ENCODE measurements at places on chromosomes 12 and 14. TPM values are rescaled to one million over a fixed set of nuclear protein-coding genes. Genes with fewer than 3 reads are reported as not detected.

DNA sequence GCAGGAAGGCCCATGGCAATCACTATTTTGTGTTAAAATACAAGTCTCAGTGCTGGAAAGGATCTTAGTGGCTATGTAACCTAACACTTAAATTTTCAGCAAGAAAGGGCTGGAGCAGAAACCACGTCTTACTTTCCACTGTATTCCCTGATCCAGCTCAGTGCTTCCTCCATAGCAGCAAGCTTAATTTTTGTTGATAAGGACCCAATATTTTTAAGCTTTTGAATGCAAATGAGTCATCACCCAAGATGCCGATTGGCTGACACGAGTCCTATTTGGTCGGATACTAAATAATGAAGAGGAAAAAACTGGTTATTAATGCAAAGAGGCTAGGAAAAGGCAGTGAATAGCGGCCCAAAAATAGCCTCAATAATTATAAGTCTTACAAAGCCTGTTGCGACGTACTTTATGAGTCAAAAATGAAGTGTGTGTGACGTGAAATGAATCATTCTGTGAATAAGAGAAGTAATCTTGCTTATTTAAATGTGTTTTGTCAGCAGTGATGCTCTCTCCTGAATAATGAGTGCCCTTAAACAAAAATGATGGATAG is 46.9 kb upstream of the IGF1 start:
- DNase-seq, result peak; percentile 40

FAM186B gene
- 0.05 TPM for total RNA-seq

STYK1 gene
- total RNA-seq, result 0.12 TPM

DNA sequence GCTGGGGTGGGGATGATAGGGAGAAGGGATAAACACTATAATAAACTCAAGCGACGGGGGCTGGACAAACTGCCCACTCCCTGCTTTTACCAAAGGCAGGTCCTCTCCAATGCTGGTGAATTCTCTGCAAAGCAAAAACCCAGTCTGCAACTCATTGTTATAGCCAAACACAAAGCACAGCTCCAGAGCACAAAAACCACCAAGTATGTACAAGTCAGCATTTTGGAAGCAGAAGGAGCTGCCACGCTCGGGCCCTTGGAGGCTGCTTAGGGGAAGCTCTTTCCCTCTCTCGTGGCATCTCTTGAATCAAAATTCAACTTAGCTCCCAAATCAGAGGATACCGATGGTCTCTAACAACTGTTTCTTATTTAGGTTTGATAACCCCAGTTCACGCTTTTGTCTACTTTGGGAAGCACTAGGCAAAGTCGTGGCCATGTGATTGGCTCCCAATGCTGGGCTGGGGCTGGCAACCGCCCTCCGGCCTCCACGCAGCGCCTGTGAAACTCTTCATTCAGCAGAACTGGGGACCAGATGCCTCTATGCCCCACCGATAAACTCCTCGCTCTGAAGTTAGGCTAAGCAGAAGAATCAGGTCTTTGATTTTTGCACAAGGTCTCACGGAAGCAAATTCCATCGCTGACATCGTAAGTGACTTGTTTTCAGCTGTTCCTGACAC is 158.5 kb upstream of the FOXN3 start:
- DNase-seq, result no peak

GRCh38 chr14:22885975-22886374 is 3.0 kb downstream of the REM2 start:
- DNase-seq, result no peak

DNA sequence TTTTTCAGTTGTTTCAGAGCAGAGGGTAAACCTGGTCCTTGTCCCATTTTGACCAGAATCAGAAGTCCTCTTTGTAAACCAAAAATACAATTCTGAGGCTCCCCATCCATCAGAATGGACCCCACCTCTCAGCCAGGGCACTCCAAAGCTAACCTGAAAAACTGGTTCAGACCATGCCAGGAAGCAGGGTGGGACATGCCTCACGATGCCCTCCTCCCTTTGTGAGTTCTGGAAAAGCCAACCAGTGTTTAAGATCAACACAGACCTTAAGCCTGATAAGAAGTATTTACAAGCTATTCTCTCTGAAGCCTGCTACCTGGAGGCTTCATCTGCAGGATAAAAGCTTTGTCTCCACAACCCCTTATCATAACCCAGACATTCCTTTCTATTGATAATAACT is 35.4 kb downstream of the TNFAIP2 start:
- no peak for DNase-seq

DNA sequence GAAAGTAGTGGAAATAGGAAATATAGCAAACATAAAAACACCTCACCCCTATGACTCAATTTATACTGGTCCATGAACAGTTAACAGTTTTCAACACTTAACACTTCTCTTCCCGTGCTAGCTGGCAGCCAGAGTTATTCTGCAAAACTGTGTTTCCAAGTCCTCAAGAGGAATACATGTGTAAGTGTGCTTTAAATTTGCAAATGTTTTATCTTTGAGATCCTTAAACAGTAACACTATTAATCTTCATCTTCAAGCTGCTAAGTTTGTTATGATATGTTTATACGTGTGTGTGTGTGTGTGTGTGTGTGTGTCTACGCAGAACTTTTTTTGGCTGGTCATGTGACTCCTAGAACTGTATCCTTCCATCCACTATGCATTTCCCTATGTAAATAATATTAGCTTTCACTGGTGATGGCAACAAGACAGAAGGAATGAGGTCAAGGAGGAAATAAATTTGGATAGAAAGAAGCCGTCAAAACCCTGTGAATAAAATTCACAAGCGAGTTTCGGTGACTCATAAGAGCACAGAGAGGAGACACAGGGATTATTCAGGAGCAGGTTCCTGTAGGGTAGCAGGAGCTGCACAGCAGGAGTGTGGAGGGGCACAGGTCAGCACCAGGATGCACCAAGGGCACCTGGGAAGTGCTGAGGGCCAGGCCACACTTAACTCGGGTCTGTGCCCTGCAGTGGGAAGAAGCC is 105.9 kb upstream of the ETV6 start:
- DNase-seq, result no peak

SLC17A8 gene
- total RNA-seq, result not detected

- no peak for DNase-seq
Observed at GRCh38 chr14:68506645-68507419, 286.0 kb downstream of the ZFP36L1 start.

GRCh38 chr12:85804663-85805062 is 31.5 kb downstream of the RASSF9 start:
- DNase-seq, result peak; percentile 77

DNA sequence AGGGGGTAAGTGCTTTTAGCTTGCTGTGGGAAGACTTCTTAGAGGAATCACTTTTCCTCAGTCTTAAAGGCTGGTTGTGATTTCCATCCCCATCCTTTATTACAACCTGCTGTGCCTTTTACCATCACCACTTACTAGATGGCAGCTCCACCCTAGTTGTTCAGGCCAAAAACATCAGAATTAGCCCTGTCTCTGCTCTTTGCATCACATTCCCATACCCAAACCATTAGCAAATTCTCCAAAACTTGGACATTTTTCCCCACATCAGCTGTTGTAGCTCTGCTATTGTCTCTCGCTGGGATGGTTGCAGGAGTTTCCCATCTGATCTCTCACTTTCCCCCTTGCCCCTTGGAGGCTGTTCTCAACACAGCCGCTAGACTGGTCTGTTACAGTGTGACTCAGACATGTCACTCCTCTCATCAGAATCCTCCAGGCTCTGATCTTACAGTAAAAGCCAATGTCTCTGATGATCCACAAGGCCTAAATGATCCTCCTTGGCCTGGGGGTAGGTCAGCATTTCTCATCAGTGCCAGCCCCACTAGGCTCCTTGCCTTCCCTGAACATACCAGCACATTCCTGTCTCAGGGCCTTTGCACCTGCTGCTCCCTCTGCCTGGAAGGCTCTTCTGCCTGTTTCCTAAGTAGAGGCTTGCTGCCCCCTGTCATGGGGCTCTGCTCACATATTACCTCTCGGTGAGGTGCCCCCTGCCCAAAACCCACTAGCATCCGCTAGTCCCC is 102.5 kb downstream of the BEGAIN start:
- DNase-seq, result no peak

MBIP gene
- total RNA-seq, result 13.4 TPM

- peak; percentile 55 for DNase-seq
Observed at GRCh38 chr14:28785096-28785952, 18.7 kb downstream of the FOXG1 start.

DNA sequence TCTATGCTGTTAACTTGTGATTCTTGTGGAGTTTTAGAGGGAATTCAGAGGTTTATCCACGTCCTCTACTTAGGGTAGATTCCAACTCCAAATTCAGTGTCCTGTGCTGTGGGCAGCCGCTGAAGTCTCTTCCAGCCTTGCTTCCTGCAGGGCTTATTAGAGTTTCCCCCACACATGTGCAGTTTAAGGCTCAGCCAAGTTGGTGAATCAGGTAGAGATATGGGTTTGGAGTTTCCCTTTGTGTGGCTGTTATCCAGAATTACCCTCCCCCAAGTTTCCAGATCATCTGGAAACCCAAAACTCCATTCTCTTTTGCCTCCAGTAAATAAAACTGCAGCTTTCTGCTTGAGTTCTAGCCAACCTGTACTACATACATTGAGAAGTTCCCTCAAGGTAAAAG is 853.7 kb downstream of the GALC start:
- DNase-seq, result peak; percentile 3

KRT75 gene
- 0.07 TPM for total RNA-seq

CPNE8 gene
- 0.09 TPM for total RNA-seq

- DNase-seq, result no peak
Observed at GRCh38 chr12:20507711-20508110, 139.4 kb downstream of the PDE3A start.

- no peak for DNase-seq
Observed at GRCh38 chr12:30178916-30179315, 395.2 kb upstream of the TMTC1 start.

DNA sequence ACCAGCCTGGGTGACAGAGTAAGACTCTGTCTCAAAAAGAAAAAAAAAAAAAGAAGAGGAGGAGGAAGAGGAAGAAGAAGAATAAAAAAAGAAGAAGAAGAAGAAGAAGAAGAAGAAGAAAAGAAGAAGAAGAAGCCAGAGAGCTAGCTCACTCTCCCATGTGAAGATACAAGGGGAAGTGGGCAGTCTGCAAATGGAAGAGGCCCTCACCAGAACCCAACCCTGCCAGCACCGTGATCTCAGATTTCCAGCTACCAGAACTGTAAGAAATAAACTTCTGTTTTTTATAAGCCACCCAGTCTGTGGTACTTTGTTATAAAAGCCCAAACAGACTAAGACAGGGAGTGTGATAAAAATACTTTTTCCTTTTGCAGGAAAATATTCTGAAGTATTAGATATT is 130.7 kb downstream of the ETNK1 start:
- DNase-seq, result no peak

NUMB gene
- total RNA-seq, result 26.9 TPM

ZNF839 gene
- 6.8 TPM for total RNA-seq

DNA sequence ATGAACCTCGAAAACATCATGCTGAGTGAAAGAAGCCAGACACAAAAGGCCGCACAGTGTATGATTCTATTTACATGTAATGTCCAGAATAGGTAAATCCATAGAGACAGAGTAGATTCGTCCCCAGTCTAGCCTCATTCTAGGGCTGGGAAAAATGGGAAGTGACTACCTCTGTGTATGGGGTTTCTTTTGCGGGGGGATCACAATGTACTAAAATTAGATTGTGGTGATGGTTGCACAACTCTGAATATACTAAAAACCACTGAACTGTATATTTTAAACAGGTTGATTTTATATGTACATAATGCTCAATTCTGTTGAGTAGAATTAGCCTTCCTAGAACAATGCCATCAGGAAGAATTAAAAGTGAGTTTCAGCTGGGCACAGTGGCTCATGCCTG is 6.3 kb upstream of the RILPL2 start:
- no peak for DNase-seq

- no peak for DNase-seq
Observed at GRCh38 chr12:50894241-50894640, 51.5 kb downstream of the TMPRSS12 start.

ADGRD1 gene
- total RNA-seq, result 0.81 TPM

GRCh38 chr12:87793131-87793530 is 236.1 kb downstream of the C12orf50 start:
- no peak for DNase-seq

PCED1B gene
- 0.52 TPM for total RNA-seq

HOXC12 gene
- not detected for total RNA-seq

DNA sequence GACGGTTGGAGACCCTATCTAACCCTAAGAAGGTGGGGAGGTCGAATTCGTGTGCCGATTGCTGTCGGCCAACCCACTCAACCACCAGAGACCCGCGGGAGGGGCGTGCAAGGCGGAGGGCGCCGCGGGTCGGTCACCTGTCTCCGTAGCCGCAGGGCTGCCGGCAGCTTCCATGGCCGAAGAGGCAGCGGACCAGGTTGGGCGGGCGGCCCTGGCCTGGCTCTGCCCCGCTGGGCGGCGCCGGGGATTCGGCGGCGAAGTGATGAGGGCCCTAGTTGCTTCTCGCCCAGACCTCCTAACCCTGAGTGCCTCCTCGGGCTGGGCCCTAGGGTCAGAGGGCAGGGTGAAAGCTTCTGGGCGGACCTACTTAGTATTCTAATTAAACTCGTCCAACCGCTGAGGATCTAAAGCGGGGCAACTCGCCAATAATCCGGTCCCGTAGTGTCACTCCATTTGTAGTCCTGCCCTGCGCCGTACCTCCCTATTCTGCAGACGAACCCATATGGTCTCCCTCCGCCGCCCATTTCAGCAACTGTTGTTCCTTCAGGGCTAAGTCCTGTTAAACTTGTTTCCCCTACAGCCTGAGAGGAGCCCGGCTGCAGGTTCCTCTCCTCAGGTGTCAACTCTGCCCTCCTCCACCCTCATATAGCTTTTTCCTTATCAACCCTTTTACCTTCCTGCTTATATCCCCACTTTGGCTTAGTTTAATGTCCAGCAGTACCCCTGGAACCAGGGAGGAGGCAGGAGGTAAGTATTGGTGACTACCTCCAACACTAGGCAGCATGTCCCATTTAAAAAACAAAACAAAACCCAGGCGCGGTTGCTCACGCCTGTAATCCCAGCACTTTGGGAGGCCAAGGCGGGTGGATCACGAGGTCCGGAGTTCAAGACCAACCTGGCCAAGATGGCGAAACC is at the start of gene PYM1:
Gene PYM1, minus strand, starts transcription at position 307 of the 915 bp plus-strand sequence. Its CDS starts 133 bp downstream, at position 174.
- peak; percentile 51 for DNase-seq

KRT71 gene
- total RNA-seq, result not detected

UNC79 gene
- total RNA-seq, result not detected

- no peak for DNase-seq
Observed at GRCh38 chr14:49134940-49135339, 451.2 kb downstream of the RPS29 start.

DNA sequence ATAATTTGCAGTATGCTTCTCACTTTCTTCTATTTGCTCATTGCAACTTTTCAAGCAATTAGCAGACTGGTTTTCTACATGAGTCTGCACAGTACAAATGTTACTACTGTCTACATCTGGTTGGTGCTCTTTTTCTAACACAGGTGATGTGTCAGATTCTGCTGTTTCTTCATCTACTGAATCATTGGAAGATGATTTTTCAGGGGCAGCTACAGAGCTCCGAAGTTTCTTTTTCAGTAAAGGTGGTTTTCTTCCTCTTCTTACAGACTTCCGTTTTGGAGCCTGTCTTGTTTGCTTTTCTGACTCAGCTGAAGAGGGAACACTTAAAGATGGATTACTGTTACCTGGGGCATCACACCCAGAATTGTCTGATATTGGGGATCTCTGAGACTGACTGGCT is 62.1 kb downstream of the SCAF11 start:
- DNase-seq, result no peak

CRIP1 gene
- not detected for total RNA-seq

GRCh38 chr12:52415870-52416750 is 10.0 kb upstream of the KRT82 start:
- DNase-seq, result peak; percentile 37

- peak; percentile 36 for DNase-seq
Observed at GRCh38 chr12:68794653-68795251, 13.2 kb upstream of the MDM2 start.

Data from A172 (cell line).